ENCODE measurements at places on chromosomes 3 and 15.

- DNase-seq, result no peak
Measured at GRCh38 chr3:174495311-174495710, 363.8 kb upstream of the NAALADL2 start.

GRCh38 chr15:100914876-100915275 is 4.3 kb upstream of the LRRK1 start:
- DNase-seq, result no peak

GRCh38 chr3:192489579-192489978 is 237.8 kb downstream of the FGF12 start:
- DNase-seq, result no peak

GRCh38 chr3:138492980-138493675 is 58.7 kb downstream of the ESYT3 start:
- DNase-seq, result no peak
